GM04504 (cell line): ENCODE measurements at places on chromosomes 2 and 18.

DNA sequence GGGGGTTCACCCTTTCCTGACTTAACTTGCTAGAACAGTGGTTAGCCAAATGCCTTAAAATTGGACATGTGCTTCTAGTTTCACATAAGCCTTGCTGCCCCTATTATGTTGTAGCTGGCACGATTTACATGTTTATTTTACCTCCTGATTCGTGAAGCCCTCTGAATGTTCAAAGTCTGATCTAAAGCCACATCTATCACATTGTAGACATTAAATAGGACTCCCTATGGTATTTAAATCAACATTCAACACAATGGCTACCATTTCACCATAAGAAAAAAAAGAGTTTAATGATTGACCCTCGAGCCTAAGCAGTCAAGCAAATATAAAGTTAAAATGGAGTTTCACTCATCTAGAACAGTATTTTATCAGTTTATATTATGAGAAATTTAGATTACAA lies 151.5 kb downstream of the GULP1 start:
- no peak for DNase-seq

DNA sequence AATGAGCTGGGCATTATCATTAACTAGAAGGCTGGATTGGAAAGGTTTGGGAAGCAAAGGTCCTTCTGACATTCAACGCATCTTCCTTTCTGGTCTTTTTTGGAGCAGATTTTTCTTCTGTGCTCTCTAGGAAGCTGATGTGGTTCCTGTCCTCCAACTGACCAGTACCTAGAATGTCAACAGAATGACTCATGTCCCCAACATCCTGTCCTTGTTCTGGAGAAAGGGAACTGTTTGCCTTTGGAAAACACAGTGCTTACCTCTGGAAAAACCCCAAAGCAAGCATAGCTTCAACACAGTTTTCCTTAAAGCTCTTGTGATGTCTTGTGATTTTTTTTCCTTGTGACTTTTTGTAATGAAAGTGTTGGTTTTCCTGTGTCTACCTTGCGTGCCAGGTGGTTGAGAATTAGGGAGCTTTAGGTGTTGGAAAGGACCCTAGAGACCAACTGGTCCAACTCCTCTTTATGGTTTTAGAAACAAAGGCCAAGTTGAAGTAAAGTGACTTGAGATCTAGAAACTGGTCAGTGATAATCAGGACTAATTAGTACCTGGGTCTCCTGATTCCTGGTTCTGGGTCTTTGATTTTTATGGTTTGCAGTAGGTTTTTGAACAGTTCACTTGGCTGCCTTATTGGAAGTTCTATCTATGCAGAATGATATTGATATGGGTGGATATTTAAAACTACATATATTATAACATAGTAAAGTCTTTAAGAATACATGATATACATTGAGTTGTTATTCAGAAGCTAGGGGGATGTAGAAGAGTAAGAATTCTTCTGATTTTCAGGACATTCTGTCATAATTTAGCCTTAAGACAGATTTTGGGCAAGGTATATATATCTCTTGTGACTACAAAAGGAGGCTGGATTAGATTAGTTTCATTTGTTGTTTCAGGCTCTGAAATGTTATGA lies 70.5 kb downstream of the FMNL2 start:
- no peak for DNase-seq

GRCh38 chr2:207617011-207617671 lies 8.1 kb downstream of the METTL21A start:
- DNase-seq, result peak; percentile 73

DNA sequence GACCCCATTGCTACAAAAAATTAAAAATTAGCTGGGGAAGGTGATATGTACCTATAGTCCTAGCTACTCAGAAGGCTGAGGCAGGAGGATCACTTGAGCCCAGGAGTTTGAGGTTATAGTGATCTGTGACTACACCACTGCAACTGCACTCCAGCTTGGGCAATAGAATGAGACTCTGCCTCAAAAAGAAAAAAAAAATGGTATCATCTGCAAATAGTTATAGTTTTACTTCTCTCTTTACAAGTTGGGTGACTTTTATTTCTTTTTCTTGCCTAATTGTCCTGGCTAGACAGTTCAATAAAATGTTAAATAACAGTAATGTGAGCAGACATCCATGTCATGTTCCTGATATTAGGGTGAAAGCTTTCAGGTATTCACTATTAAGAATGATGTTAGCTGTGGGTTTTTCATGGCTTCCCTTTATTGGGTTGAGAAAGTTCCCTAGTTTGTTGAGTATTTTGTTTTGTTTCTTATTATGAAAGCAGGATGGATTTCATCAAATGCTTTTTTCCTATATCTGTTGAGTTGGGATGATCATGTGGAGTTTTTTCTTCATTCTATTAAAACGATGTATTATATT lies 24.9 kb upstream of the ACOXL start:
- no peak for DNase-seq

DNA sequence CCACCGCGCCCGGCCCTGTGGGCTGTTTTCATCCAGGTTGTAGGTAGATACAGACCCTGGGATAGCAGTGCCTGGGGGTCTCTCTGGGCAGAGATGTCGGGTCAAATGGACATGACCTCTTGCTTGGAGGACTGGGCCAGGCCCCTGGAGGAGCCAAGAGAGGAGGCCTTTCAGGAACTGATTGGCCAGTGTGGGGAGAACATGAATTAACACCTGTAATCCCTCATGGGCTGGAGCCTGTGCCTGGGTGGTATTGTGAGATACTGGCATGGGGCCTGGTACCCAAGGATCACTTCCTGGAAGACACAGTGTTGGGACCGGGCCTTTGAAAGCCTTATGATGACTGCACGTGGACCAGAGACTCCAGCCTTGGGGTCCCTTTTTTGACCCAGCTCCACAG lies 158.7 kb upstream of the SKOR2 start:
- no peak for DNase-seq

DNA sequence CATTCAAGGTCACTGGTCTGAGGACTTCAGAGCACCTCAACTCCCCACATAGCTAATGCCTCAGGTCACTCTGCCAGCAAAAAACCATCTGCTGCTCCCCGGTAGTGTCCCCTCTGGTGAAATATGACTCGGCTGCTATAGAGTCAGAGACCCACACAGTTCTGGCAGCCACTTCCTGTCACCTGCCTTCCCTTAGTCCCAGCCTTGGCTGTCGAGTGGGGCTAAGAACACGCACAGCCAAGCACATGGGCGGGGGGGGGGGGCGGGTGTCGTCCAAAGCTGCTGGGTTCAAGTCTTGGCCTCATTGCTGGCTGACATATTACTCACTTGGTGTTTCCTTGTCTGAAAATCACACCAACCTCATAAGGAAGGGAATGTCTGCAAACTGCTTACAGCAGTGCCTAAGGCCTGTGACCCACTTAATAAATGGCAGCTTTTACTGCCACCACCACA lies 37.5 kb downstream of the POLR1A start:
- DNase-seq, result no peak

GRCh38 chr18:29172756-29173067 lies 995.8 kb upstream of the CDH2 start:
- no peak for DNase-seq

DNA sequence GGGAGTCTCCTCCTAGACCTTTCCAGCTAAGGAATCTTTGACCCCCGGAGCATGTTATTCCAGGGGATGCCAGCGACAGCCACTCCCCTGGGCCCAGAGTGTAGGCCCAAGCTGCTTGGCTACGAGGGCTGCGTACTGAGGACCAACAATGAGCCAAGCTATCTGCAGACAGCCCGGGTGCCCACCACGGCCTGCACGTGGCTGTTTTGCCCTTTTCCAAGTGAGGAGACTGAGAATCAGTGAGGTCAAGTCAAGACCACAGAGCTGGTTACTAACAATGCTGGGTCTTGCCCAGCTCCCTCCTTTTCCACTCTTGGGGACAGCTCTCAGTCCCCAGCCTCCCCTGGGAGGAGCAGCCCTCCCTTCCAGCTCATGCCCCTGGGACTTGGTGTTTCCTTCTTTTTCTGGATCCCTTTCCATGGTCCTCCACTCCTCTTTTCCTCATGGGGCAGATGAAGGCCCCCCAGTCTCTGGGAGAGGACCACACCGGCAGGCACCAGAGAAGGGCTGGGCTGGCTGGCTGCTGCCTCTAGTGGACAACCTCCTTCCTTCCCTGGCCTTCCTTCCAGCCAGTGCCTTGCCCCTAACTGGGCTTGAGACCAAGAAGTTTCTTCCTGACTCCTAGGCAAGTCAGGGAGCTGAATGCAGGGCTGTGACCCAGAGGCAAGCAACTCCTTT lies 550 bp upstream of the MALL start:
- DNase-seq, result peak; percentile 60
